ENCODE measurements at places on chromosomes 2 and 18.

GRCh38 chr2:66426244-66427111, 8.4 kb upstream of the MEIS1 start:
- H3K36me3 ChIP-seq, result no peaks in the 10 kb centered on the region
- no peaks in the 10 kb centered on the region for H3K4me1 ChIP-seq
- no peak overlapping the region for H3K27ac ChIP-seq
- no peak for DNase-seq
- no peak overlapping the region for H3K4me3 ChIP-seq
- peaks cover 52% of the 10 kb centered on the region for H3K27me3 ChIP-seq

DNA sequence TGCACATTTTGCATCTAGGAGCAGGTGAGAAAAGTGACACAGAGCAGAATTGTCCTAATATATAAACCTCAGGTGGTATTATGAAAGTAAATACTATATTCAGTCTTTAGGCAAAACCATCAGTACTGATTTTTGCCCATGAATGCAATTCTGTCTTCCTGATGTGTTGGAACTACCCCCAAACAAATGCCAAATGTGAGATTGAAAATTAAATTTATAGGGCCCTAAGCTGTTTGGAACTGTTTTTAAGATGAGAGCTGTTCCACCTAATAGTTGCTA, 115.2 kb downstream of the SH3RF3 start:
- H3K4me3 ChIP-seq, result no peak overlapping the region
- H3K27ac ChIP-seq, result no peak overlapping the region
- no peak for DNase-seq
- peaks cover 4% of the 10 kb centered on the region for H3K4me1 ChIP-seq
- peaks cover 34% of the 10 kb centered on the region for H3K27me3 ChIP-seq

DNA sequence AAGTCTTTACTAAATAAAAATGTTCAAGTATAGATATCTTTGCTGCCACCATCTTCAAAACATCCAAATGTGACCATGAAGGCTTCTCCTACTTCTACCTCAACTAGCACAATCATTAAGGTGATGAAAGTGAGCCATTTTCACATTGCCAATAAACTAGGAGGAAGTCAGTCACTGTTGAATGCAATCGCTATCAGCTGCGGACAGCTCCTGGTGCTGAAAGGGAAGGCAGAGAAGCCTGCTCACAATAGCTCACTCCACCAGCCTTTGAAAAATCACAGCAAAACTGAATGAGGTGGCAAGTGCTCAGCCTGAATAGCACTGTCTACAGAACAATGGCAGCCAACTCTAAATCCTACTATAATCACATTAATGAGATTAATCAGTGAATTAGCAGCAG, 2.2 kb downstream of the MYT1L start:
- H3K4me1 ChIP-seq, result no peaks in the 10 kb centered on the region
- no peak overlapping the region for H3K27ac ChIP-seq
- no peaks in the 10 kb centered on the region for H3K36me3 ChIP-seq
- H3K4me3 ChIP-seq, result no peak overlapping the region
- DNase-seq, result no peak
- H3K27me3 ChIP-seq, result no peaks in the 10 kb centered on the region

- no peaks in the 10 kb centered on the region for H3K36me3 ChIP-seq
- DNase-seq, result no peak
- no peaks in the 10 kb centered on the region for H3K4me1 ChIP-seq
- H3K27me3 ChIP-seq, result peaks cover 22% of the 10 kb centered on the region
These were observed 6.1 kb upstream of the CYRIA start for GRCh38 chr2:16671760-16672159.

- no peak overlapping the region for H3K27ac ChIP-seq
- H3K4me3 ChIP-seq, result no peak overlapping the region
- DNase-seq, result no peak
- H3K27me3 ChIP-seq, result peaks cover 2% of the 10 kb centered on the region
These were observed 249.3 kb upstream of the RBBP8 start for GRCh38 chr18:22683786-22684185.

- H3K27me3 ChIP-seq, result no peaks in the 10 kb centered on the region
- no peaks in the 10 kb centered on the region for H3K4me1 ChIP-seq
- DNase-seq, result no peak
- no peaks in the 10 kb centered on the region for H3K36me3 ChIP-seq
- no peak overlapping the region for H3K27ac ChIP-seq
These were observed 245.3 kb downstream of the CELF4 start for GRCh38 chr18:37320317-37320716.

DNA sequence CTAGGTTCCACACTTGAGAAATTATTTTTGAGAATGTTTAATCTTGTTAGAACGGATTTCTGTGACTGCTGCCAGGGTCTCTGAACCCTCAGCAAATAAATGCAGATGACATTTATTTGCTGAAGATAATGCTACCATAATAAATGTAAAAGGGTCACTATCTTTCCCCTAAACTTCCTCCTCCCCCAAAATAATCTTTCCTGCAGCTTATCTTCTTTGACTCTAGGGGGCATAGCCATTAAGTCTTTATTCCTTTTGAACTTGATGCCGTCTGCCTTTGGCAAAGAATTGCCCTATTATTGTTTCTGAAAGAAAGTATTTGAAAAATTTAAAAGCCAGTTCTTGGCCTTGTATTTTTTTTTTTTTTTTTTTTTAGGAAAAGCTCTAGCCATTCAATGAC, 63.6 kb upstream of the ACSL3 start:
- no peaks in the 10 kb centered on the region for H3K36me3 ChIP-seq
- DNase-seq, result no peak
- H3K27me3 ChIP-seq, result peaks cover 5% of the 10 kb centered on the region
- H3K4me3 ChIP-seq, result no peak overlapping the region
- no peak overlapping the region for H3K27ac ChIP-seq

DNA sequence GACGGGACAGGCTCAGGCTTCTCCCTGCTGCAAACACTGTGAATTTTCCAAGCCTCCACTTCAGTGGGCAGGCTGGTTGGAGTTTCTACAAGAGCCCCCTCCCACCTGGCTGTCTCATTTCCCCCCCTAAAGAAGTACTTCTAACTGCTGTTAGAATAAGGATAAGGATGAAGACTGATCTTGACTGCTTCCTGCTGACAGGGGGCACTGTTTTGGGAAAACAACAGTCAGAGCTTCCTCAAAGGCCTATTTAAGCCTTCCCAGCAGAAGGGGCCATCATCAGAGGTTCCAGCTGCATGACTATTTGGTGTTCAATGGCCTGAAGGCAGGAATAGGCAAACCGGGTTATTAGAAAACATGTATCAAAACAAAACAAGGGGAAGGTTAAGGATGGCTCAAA, 1162.8 kb downstream of the DSC3 start:
- no peak overlapping the region for H3K27ac ChIP-seq
- no peak for DNase-seq
- H3K4me3 ChIP-seq, result no peak overlapping the region
- no peaks in the 10 kb centered on the region for H3K4me1 ChIP-seq
- H3K27me3 ChIP-seq, result no peaks in the 10 kb centered on the region

- no peak for DNase-seq
- H3K4me1 ChIP-seq, result peaks cover 3% of the 10 kb centered on the region
- H3K27ac ChIP-seq, result no peak overlapping the region
- peaks cover 16% of the 10 kb centered on the region for H3K27me3 ChIP-seq
These were observed 115.0 kb downstream of the MREG start for GRCh38 chr2:215898363-215898762.

GRCh38 chr2:198135481-198135934, 331.1 kb downstream of the PLCL1 start:
- H3K27ac ChIP-seq, result no peak overlapping the region
- no peaks in the 10 kb centered on the region for H3K4me1 ChIP-seq
- H3K27me3 ChIP-seq, result peaks cover 3% of the 10 kb centered on the region
- H3K4me3 ChIP-seq, result no peak overlapping the region
- DNase-seq, result no peak
